ENCODE measurements at places on chromosomes 1 and 21.

DNA sequence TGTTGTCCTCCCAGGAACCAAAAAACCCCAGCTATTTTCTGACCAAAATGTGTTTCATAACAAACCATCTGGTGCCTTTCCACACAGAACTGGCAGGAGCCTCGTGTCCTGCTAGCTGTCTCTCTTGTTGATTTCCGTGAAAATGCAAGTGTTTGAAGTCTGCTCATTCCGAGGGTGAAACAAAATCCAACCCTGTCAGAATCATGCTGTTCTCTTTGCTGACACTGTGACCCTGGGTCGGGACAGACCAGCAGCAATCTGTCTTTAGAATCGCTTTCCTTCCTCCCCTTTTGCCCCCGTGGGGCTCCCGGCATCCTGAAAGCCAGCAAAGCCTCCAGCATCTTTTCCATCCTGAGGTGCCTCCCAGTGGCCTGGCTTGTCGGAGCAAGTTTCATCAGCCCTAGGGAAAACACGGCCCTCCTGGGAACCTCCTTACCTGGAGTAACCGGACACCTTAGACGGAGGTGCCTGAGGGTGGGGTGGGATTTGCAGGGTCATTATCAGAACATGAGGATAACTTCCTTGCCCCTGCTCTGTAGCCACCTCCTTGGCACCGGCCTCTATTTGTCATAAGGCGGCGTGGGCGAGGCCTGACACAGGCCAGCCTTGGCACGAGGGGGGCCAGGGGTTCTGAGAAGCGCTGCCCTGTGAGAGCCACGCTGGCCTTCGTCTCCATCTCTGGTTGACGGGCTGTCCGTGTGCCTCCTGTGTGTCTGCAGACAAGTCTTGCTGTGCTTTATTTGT lies 24.9 kb downstream of the LDLRAP1 start:
- DNase-seq: no peak

- no peak for DNase-seq
These were observed 216.8 kb downstream of the KAZN start for GRCh38 chr1:14815175-14815877.

DNA sequence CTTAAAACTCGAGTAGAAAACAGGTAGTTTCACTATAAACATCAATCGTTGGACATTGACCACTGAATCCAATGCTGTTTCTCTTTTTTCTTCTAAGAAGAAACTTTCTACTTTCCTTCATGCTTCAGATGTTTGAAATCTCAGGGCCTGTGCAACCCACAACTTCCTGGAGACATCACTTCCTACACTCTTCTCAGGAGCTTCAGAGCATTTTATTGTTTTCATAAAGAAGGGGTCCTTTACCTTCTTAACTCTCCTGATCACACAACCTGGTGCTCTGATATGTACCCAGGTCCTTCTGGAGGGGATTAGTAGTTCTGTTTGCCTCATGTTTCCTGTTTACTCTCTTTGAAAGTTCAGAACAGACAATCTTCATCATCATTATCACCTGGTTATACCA lies 113.0 kb upstream of the VAV3 start:
- DNase-seq: no peak

GRCh38 chr1:96987186-96987703 lies 265.7 kb downstream of the PTBP2 start:
- no peak for DNase-seq

GRCh38 chr1:22371408-22371807 lies 80.2 kb upstream of the ZBTB40 start:
- no peak for DNase-seq

DNA sequence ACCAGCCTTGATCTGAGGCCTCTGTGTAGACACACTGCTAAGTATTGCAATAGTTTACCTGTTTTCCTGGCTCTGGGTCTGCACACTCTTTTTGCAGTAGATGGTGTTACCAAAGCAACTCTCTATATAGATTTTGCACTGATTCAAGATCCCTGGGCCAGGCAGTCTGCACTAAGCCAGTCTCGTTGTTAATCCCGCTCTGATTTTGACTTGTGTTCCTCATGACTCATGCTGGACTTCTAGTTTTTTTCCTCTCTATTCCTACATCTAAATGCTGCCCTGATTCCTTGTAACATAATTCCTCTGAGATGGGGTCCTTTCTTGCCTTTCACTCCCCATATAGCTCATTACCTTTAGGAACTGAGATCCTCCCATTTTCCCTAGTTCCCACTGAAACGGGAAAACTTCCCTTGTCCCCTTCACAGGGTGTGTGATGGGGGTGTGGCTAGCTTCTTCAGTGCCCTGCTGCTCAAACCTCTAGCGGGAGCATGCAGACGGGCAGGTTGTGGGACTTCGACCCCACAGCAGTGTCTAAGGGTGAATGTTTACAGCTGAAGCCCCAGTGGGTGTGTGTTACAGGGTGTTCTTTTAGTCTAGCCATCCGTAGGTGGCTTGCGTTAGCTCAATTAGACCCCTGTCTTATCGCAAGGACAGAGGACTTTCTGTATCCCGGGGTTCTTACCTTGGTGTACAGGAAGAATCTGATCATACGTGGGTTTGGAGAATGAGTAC lies 106.5 kb upstream of the RAB3GAP2 start:
- DNase-seq: no peak

DNA sequence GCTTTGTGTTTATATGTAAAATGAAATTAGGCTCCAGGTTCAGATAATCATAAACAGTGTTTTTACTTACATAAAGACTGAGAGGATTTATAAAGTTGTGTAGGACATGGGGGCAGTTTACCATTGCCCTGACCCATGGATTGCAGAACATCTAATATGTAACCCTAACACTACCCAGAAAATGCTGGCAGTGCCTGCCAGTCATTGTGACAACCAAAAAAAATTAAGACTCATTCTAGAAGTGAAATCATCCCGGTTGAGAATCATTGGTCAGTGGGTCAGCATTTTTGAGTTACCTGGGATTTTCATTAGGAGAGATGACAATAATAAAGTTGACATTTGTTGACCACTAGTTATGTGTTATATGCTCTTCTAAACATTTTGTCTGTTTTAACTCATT lies 31.2 kb upstream of the THEM4 start:
- no peak for DNase-seq

DNA sequence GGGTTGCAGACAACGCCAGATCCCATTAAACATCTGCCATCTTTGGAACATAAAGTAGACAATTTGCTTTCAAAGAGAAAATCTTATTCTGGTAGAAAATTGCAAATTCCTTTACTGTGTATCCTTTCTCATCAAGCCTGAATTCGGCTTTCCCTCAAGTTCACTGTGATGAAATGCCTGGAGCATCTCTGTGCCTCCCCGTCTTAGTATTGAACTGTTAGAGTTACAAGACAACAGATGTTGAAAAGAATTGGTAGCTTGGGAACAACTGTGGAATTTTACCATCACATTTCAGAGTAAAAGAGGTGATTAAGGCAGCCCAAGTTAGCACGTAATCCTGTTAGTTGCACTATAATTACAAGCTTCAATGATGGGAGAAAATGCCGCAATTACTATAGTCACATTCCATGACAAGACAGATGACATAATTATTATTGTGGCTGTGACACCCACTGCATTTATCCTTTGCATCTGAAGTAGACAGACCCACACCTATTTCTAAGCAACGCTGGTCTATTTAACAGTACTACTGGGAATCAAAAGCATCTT lies 54.4 kb upstream of the B3GALNT2 start:
- DNase-seq: no peak

GRCh38 chr1:2971609-2972008 lies 49.7 kb upstream of the ACTRT2 start:
- no peak for DNase-seq

GRCh38 chr21:36803816-36804439 lies 105.0 kb downstream of the SIM2 start:
- DNase-seq: no peak

- DNase-seq: no peak
These were observed 205.3 kb downstream of the FGGY start for GRCh38 chr1:59502009-59502691.

DNA sequence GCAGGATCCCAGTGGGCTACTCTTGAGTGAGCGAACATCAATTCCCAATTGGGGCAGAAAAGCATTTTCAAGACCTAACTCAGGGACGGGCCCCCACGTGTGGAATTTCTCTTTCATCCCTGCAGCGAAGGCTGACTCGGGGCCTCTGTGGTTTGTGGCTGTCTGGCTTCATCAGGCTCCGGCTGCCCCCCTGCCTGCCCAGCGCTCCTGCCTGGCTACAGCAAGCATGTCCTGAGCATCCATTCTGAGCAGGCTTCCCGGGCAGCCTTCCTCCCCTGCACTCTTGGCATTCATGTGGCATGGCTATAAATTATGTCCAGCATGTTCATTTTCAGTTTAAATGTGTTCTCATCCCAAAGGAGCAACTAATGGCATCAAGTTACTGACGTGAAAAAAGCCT lies 588.1 kb downstream of the KIF26B start:
- no peak for DNase-seq
